MG63 (cell line): ENCODE measurements at places on chromosomes 6 and 20. TPM values are rescaled to one million over a fixed set of nuclear protein-coding genes. Genes with fewer than 3 reads are reported as not detected.
A peak's percentile ranks its signal among the peaks of the same experiment; 100 is the strongest.

DNA sequence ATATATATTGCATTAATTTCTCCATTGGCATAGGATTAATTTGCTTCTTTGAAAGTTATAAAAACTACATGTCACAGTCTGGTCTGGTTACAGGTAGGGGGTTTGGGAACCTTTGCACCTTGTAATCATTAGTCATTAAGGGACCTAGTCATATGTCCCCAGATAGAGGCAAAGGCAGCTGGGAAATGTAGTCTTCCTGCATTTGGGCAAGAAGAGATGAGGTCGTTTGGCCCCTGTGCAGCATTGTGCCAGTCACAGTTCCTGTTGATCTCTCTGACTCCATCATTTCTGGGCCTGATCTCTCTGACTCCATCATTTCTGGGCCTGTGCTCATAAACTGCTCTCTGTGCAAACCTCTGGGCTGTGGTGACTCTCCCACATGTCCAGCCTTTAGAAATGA lies 73.2 kb downstream of the BCKDHB start:
- peak; percentile 54 for DNase-seq

- no peak for DNase-seq
Observed at GRCh38 chr6:111777357-111777756, 95.9 kb downstream of the FYN start.

GRCh38 chr6:161370880-161371279 lies 97.0 kb upstream of the AGPAT4 start:
- peak; percentile 52 for DNase-seq

The RALGAPA2 gene
- total RNA-seq, result 0.53 and 4.8 TPM in 2 replicates

The DEFB112 gene
- not detected in 2 replicates for total RNA-seq

DNA sequence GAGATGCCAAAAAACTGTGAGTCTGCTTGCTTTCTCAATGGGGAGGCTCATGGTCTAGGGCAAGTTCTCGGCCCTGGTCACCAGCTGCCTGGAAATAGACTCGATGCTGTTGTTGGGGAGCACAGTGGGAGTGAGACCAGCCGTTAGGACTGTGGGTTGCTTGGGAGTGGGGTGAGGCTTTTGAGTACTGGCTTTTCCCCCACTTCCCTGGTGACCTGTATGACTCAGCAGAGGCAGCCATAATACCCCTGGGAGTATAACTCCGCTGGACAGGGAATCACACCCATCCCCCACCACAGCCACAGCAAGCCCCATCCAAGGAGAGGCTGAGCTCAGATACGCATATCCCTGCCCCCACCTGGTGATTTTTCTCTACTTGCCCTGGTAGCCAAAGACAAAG lies 48.9 kb upstream of the OGFRL1 start:
- no peak for DNase-seq

GRCh38 chr6:131469130-131469529 lies 103.9 kb upstream of the ARG1 start:
- DNase-seq, result no peak

The CDKAL1 gene
- 6.5 and 7.2 TPM in 2 replicates for total RNA-seq

The FAM217A gene
- not detected in 2 replicates for total RNA-seq

DNA sequence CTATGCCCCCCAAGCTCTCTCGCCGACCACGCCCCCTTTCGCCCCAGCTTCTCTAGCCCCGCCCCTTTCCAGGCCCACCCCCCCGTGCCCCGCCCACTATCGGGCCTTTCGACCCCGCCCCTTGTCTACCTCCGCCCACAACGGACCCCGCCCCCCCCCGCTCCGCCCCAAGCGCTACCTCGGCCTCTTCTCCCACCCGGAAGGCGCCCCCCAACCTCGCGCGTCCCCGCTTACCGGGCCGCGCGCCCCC lies 200 bp downstream of the ZBTB22 start:
- DNase-seq, result no peak

DNA sequence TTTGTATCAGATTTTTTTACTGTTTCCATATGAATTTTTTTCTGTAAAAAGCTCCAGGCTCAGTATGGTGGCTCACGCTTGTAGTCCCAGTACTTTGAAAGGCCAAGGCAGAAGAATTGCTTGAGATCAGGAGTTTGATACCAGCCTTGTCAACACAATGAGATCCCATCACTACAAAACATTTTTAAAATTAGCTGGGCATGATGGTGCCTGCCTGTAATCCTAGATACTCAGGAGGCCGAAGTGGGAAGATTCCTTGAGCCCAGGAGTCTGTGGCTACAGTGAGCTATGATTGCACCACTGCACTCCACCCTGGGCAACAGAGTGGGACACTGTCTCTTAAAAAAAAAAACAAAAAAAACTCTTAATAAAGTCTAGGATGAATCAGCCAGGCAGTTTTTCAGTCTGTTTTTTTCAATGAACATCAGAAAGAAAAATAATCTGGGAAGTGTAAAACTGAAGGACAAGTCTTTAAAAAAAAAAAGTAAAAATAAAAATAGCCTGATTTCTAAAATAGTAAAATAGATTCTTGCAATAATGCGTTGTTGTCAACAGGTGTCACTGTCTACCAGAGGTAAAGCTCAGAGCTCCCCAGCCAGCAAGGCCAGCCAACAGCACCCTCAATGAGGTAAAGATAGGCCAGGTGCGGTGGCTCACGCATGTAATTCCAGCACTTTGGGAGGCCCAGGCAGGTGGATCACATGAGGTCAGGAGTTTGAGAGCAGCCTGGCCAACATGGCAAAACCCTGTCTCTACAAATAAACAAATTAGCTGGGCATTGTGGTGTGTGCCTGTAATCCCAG lies 9.3 kb upstream of the ATG5 start:
- DNase-seq, result peak; percentile 6

The OSER1 gene
- 67.5 and 81.1 TPM in 2 replicates for total RNA-seq

The EYS gene
- total RNA-seq, result not detected in 2 replicates

- DNase-seq, result peak; percentile 25
Observed at GRCh38 chr20:23350904-23351838, 580 bp downstream of the NXT1 start.

The NHSL1 gene
- 1.3 and 8.7 TPM in 2 replicates for total RNA-seq

DNA sequence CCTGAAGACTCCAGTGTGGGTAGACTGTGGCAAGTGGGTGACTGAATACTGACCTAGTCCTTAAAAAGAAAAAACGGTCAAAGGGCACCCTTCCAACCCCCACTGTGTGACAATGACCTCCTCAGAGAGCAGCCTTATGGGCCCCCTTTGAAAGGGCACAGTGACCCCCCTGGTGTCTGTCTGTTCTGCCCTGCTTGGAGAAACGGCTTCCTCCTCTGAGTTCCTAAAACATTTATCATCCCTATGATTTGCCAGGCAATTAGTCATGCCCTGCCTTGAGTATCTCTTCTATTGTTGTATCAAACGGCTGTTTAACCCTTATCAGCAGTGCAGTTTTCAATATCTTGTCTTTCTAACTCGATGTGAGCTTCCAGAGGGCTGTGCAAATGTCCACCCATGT lies 21.0 kb upstream of the STX16 start:
- DNase-seq, result peak; percentile 59

DNA sequence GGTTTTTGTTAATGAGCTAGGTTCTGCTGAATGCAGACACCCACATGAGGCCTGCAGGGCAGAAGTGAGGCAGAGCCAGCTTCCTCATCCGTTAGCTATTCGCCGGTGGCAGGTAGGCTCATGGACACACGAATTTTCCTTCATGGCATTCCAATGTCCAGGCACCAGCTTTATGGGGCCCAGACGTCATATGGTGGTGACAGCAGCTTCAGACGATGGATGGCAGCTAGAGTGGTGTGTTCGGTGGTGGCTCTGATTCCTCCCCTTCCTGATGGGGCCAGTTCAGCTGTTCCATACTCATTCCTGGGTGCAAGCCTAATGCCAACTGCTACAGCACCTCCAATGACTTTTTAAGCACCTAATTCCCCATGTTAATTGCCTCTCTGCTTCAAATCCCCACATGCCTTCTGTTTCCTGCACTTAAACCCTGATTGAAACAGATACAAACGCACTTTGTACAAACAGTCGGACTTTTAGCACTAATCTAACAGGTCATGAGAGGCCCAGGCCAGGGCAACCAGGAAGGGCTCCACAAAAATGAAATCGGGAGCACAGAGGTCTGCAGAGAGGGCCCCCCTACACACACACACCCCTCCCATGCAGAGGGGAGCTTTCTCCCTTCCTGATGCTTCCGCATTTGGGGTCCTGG lies 35.7 kb upstream of the MLN start:
- no peak for DNase-seq

GRCh38 chr6:16334671-16335070 lies 96.3 kb downstream of the GMPR start:
- peak; percentile 73 for DNase-seq

The MUC22 gene
- not detected in 2 replicates for total RNA-seq

- no peak for DNase-seq
Observed at GRCh38 chr20:41175201-41175651, 37.9 kb downstream of the PLCG1 start.

GRCh38 chr6:7911345-7911725 lies 747 bp upstream of the TXNDC5 start:
- DNase-seq, result no peak

DNA sequence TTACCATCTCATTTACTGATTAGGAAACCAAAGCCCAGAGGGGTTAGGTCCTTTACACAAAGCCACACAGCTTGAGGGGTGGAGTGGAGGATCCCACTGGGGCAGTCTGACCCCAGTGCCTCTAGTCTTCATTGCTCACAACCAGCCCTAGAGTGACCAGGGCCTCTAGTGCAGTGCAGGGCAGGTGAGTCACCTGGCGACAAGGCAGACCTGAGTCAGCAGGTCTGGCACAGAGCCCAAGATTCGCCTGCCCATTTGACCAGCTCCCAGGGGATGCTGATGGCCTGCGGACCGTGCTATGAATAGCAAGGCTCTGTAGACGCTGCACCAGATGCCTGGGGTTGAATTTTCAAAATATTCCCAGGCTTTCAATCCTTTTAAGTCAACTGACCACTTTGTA lies 29.9 kb downstream of the CDH26 start:
- peak; percentile 27 for DNase-seq

- DNase-seq, result no peak
Observed at GRCh38 chr20:57831326-57831992, 121.6 kb upstream of the PMEPA1 start.

- no peak for DNase-seq
Observed at GRCh38 chr6:169388395-169389166, 134.9 kb upstream of the THBS2 start.

- DNase-seq, result no peak
Observed at GRCh38 chr20:51936377-51936776, 134.1 kb upstream of the SALL4 start.

- no peak for DNase-seq
Observed at GRCh38 chr6:158624684-158625682, 19.6 kb downstream of the DYNLT1 start.

The PRICKLE4 gene
- total RNA-seq, result not detected in 2 replicates

The TSBP1 gene
- total RNA-seq, result not detected in 2 replicates

The CALHM5 gene
- 0.49 and 0.81 TPM in 2 replicates for total RNA-seq

The RCAN2 gene
- total RNA-seq, result 5.5 and 7.6 TPM in 2 replicates

- DNase-seq, result peak; percentile 29
Observed at GRCh38 chr6:19837511-19838441, 606 bp downstream of the ID4 start.

DNA sequence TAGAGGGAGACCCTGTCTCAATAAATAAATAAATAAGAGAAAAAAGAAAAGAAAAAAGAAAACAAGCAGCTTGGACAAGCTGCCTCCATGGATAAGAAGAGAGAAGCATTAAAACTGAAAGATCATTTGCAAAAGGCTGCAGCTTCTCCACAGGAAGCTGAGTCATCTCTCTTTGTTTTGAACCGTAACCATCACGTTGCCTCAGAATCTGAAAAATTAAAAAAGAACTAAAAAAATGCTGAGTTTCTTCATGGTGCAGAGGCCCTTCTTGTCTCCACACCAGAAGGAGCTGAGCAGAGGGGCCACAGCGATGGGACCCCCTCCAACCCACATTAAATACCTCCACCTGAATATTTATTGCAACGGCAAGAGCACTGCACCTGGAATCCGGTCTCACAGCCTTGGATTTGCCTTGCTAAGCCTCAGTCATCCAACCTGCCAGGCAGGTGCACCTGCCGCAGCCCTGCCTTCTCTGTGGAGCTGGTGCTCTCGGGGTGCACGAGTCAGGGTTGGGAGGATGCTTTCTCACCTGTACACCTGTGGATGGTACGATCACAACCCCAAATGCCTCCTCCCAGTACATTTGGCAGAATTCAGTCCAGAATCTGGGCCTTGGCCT lies 28.1 kb downstream of the TOX2 start:
- DNase-seq, result no peak

The TMC2 gene
- not detected in 2 replicates for total RNA-seq

- peak; percentile 76 for DNase-seq
Observed at GRCh38 chr6:3157131-3157933, at the start of gene TUBB2A. Gene TUBB2A (minus strand): TSS chr6:3157544. CDS start chr6:3157463, 81 bp downstream.

The SCRT2 gene
- total RNA-seq, result not detected in 2 replicates

The LPA gene
- not detected in 2 replicates for total RNA-seq

The CLDN20 gene
- total RNA-seq, result not detected in 2 replicates

DNA sequence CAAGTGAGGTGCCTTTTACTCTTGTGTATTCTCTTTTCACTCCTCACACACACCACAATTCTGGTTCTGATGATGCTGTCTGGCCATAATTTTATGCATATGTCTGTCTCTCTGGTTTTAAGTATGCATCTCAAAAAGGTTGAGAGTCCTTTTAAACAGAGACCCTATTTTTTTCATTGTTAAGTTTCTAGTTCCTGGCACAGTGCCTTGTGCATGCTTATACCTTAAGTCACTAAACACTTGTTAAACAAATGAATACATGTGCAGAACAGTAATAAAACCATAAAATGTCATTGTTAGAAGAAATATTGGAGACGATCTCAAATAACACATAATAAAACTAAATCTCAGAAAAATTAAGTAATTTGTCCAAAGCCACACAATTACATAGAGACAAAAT lies 7.9 kb downstream of the ROS1 start:
- no peak for DNase-seq

The LAMP5 gene
- total RNA-seq, result 3.3 and 3.4 TPM in 2 replicates

DNA sequence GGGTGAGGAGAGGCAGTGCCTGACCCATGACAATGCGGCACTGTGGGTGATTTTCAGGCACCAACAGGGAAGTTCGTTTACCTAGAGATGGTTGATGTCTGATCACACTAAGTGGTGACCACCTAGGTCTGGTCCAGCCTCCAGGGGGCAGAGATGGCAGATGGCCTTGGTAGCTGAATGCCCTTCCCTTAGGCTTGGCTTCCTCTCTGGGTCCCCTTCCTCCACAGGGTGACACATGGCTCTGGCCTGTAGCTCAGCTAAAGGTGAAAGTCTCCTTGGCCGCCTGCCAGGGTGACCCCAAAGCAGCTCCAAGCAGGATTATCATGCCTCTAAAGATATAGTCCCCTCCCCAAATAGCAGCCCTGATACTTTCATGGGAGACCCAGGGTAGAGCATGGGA lies 6.4 kb downstream of the GDAP1L1 start:
- no peak for DNase-seq

The LTA gene
- total RNA-seq, result not detected in 2 replicates

DNA sequence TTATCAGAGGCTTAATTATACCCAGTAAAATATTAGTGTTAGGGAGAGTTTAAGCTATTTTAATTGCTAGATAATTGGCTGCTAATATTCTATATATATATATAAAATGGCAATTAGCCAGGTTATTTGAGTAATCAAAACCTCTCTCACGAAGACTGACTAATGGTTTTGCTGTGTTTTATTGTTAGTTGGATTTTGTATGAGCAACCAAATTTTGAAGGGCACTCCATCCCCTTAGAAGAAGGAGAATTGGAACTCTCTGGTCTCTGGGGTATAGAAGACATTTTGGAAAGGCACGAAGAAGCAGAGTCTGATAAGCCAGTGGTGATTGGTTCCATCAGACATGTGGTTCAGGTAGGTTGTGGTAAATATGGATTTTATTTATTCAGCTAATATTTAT lies 102.2 kb downstream of the RTN4IP1 start:
- no peak for DNase-seq

- DNase-seq, result no peak
Observed at GRCh38 chr6:20365456-20365855, 36.2 kb upstream of the E2F3 start.

- no peak for DNase-seq
Observed at GRCh38 chr6:119544325-119545175, 195.0 kb upstream of the MAN1A1 start.
